Vagina (tissue), 2 donors: ENCODE measurements at places on chromosomes 16 and 17. TPM values are rescaled to one million over a fixed set of nuclear protein-coding genes. Genes with fewer than 3 reads are reported as not detected.
A peak's percentile ranks its signal among the peaks of the same experiment; 100 is the strongest.

SLFN14 gene
- total RNA-seq, result not detected

MYH4 gene
- total RNA-seq, result not detected

DNA sequence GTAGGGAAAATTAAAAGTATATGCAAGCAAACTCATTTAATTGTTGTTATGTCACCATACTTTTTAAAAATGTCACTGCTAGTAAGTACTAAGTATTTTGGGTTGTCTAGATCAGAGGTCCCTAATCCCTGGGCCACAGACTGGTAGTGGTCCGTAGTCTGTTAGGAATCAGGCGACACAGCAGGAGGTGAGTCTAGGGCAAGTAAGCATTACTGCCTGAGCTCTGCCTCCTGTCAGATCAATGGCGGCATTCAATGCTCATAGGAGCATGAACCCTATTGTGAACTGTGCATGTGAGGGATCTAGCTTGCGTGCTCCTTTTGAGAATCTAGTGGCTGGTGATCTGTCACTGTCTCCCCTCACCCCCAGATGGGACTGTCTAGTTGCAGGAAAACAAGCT is 21.6 kb downstream of the STXBP4 start:
- DNase-seq, result no peak

CNTD1 gene
- not detected for total RNA-seq

DNA sequence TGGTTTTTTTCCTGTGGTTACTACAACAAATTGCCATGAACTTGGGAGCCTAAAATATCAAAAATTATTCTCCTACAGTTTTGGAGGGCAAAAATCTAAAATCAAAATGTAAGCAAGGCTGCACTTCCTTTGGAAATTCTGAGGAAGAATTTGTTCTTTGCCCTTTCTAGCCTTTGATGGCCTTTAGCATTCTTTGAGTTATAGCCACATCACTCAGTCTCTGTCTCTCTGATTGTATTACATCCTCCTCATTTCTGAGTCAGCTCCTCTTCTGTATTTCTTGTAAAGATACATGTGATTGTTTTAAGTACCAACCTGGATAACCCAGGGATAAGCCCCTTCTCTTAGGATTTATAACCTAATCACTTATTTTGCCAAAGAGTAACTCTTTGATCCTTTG is 282.0 kb downstream of the BCAS3 start:
- DNase-seq, result no peak

DNA sequence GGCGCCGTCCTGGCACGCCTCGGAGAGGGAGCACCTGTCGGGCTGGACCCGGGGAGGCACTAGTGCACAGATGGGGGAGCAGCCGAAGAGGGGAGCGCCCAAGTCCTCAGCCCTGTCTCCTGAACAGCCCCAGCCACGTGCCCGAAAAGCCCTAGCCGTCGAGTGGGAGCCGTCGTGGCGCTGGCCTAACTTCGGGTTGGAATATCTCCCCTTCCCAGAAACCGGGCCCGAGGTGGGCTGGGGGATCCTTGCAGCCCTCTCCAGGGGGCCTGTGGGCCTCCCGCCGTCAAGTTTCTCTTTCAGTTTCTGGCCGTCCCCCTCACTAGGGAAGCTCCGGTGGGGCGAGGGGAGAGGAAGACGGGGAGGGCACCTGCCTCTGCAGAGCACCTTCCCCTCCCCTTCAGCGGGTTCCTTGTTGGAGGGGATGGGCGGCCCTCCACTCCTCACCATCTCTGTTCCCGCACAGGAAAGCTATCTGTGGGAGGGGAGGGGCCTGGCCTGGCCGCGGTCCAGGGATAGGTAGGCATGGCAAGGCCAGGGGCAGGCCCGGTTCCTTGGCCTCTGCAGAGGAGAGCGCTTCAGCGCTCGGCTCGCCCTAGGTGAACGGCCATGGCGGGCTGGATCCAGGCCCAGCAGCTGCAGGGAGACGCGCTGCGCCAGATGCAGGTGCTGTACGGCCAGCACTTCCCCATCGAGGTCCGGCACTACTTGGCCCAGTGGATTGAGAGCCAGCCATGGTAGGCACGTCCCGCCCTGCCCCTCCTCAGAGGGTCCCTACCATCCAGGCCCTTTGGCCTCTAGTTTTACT is 709 bp downstream of the STAT5A start:
- DNase-seq, result no peak

- no peak for DNase-seq
These were observed 22.6 kb upstream of the ITGA3 start for GRCh38 chr17:50033316-50033715.

CCL17 gene
- total RNA-seq, result not detected

- DNase-seq, result no peak
These were observed 26.1 kb downstream of the CDR2 start for GRCh38 chr16:22348291-22348690.

HNF1B gene
- not detected for total RNA-seq

- no peak for DNase-seq
These were observed 519 bp upstream of the NTN1 start for GRCh38 chr17:9020824-9021157.

DBNDD1 gene
- total RNA-seq, result 8.1 TPM

DNA sequence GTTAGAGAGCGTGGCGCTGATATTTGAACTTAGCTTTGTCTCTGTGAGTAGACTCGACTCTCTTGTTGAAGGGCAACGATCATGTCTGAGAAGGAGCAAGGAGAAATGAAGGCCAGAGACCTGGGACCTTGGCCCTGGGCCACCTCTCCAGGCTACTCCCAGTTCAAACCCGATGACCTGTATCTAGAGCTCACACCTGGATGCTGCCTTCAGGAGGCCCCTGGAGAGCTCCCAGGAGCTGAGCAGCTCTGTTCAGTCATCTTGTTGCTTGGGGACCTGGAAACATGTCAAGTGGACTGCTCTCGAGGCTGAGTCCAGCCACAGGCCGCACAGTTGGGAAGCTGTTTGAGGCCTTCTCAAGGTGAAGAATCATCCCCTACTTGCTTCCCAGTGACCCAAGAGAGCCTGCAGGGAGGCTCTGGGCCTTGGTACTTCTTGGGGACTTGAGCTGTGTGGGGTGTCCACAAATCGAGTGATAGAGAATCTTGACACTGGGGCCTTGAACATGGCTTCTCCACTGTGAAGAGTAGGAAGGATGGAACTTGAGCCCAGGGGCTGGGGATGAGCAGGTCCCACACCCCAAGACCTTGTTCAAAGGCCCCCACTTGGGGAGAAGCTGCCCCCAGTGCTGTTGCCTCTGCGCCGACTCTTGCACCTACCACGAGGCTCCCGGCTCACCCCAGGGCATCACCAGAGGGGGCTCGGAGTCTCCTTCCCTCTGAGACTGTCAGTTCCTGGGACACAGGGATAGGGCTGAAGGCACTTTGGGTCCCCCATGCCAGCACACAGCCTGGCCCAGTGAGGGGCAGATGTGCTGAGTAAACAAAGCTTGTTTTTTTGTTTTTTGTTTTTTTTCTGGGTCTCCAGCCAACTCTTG is 112.1 kb downstream of the IRX5 start:
- DNase-seq, result peak; percentile 77

DNA sequence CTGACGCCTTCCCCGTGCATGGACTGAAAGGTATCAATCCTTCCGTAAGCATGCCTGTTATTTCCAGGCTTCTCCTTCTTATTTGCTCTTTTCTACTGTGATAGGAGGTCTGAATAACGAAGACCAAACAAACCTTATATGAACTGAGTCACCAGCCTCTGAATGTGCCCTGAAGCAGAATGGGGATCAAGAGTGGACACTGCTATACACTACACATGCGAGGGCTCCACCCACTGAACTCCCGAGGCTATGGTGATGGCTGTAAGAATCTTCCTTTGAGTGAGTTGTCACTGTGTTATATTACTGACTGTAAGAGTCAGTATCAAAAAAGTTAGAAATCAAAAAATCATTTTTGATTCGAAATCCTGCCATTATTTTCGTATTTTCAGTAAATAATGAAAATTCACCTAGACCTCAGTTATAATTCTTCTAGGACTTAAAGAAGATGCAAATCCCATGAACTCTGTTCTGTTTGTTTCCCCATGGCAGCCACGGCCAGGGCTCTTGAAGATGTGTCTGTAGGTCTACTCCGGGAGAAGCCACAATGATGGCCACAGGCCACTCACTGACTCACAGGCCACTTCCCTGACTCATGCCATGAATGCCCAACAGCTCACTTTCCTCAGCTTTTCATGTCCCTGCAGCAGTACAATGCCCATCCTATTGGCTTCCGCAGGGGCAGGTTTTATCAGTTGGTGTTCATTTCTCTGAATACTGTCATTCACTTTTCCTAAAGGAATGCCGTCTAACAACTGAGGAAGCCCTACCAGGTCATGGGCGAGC is 54.7 kb downstream of the ZZEF1 start:
- no peak for DNase-seq

KCTD19 gene
- not detected for total RNA-seq

GRCh38 chr16:54313789-54314188 is 27.2 kb upstream of the IRX3 start:
- DNase-seq, result no peak

KCNAB3 gene
- 2.7 TPM for total RNA-seq

GRCh38 chr16:87963400-87963799 is 12.2 kb downstream of the BANP start:
- DNase-seq, result no peak

DNA sequence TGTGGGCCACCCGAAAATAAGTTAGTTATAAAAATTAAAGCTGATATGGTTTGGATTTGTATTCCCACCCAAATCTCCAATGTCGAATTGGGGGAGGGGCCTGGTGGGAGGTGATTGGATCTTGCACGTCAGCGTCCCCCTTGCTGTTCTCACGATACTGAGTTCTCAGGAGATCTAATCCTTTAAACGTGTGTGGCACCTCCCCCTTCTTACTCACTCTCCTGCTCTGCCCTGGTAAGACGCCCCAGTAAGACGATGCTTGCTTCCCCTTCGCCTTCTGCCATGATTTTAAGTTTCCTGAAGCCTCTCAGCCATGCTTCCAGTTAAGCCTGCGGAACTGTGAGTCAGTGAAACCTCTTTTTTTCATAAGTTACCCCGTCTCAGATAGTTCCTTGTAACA is 35.4 kb downstream of the SYCE1L start:
- DNase-seq, result no peak

- DNase-seq, result no peak
These were observed 55.2 kb upstream of the MRTFB start for GRCh38 chr16:14015948-14016347.
